Fibroblast of skin of right quadriceps (primary cell): ENCODE measurements at places on chromosomes 5 and 9.

- DNase-seq, result peak; percentile 82
Measured at GRCh38 chr9:35553670-35554543, 51.2 kb upstream of the TESK1 start.

DNA sequence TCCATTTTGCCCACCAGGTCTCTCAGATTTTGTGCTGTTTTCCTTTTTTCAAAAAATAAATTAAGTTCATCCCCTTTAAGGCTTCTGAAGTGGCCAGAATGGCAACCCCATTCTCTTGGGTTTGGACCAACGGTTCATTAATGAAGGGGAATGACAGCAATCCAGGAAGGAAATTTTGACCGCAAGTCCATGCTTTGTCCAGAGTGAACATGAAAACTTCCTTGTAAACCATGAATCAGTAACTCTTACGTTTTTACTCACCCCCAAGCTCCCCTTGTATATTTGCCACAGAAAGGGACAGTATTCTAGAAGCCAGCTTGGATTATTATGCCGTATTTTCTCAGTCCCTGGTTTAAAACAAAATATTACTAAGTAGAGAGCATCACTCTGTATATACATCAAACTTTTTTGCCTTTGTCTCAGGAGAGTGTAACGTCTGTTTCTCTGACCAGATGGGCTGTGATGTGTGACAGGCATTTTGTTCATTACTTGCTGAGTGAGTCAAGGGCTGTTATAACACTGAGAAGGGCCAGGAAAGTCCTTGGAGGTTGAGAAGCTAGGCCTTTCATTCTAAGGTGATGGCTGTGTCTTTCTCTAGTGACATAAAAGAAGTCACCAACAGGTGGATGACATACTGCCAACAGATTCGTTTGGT lies 148.2 kb downstream of the SMARCA2 start:
- DNase-seq, result no peak

DNA sequence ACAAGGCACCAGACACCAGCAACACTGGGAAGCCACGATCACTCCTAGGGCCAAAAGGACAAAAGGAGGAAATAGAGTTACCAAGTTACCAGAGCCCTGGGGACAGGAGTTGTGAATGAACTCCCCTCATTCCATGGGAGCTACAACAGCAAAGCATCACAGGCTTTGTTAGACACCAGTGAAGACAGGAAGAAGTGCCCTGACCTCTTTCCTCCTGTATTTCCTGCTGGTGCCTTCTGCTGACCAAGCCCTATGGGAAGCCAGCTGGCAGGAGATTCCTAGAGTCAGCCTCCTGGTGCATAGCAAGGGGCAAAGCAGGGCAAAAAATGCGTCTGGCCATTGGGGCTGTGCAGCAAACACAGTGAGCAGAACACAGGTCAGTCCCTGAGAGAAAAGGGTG lies 374.7 kb downstream of the ZSWIM6 start:
- no peak for DNase-seq

- DNase-seq, result no peak
Measured at GRCh38 chr9:97558701-97559101, 57.2 kb downstream of the TMOD1 start.

GRCh38 chr5:56829137-56829908 lies 14.0 kb downstream of the MAP3K1 start:
- DNase-seq, result no peak

DNA sequence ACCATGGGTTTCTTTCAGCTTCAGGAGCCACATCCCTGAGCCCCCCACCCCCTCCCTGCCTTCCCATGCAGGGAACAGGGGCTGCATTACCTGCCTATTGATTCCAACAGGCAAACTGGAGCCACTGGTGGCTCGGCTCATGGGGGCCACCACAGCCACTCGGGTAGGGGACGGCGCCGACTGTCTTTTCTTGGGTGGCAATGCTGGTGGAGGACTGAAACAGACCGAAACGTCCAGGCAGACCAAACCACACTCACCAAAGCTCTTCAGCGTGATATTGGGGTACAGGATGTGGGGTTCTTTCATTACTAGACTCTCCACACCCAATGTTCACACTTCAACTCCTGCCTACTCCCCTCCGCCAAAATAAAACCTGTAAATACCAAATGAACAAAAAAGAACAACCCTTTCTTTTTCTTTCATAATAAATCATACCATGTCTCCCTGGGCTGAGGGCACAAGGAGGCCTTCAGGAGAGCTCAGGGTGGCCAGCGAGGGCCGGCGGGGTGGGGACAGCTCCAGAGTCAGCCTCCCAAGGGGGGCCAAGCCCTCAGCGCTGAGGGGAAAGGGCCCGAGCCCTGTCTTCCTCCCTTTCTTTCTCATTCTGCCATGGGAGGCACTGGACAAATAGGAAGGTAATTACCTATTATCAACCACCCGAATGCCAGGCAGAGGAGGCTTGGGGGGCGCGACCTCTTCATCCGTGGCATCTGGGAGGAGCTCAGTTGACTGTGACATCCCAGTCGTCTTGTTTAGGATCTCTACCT lies 83.3 kb downstream of the PRRT1B start:
- DNase-seq, result no peak

- DNase-seq, result no peak
Measured at GRCh38 chr5:159641371-159642039, 274.8 kb upstream of the ADRA1B start.

- peak; percentile 38 for DNase-seq
Measured at GRCh38 chr9:83062651-83063527, at the start of gene RASEF. TSS of gene RASEF (minus strand) at chr9:83063142. CDS start at chr9:83062867, 275 bp downstream.

DNA sequence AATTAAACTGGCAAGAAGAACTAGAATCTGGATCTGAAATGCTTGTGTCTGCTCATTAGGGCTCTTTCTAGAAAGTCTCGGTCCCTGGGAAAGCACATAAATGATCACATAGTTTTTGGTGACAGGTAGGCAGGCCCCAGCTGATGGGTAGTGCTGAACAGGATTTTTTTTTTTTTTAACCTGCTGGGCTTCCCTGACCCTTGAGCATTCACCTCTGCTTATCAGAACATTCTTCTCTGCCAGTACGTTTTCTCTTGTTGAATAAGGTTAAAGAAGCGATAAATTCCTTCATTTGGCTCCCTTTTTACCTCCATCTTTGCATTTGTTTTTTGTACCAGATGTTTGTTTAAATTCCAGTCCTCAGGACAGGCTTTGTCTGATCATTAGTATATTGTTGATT lies 8.8 kb downstream of the KDM4C start:
- no peak for DNase-seq
